EL (cell line): ENCODE measurements at places on chromosomes 11 and 22.

DNA sequence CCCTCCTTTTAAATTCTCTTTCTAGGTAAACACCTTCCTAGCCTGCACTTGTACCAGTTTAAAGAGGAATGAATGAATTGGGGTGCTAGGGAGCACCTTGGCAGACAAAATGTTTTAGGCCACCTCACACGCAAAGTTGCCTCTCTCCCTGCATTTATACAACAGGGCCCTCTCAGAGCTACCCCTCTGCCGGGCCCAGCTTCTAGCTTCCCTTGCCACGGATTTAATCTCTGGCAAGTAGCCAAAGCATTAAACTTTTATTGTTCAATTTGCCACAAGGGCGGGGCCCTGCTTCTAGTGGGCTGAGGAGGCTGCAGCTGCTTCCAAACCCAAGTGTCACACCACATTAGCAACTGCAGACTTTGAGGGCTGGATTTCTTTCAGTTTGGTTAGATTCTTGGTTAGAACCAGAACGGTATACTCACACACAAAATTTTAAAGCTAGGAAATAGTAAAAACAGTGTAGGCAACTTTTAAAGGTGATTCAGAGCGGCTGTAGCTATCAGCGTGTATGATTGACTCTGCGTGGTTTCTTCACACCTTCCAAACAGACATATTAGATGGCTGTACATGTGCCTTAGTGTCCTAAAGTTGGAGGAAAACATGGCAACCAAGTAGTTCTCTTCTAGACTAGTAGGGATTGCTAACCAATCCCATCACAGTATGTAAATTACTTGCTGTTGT lies 6.5 kb downstream of the KREMEN1 start:
- DNase-seq: no peak

GRCh38 chr11:2898366-2899079 lies 12.9 kb upstream of the CDKN1C start:
- DNase-seq: peak; percentile 92

GRCh38 chr22:27066856-27067255 lies 409.5 kb downstream of the MIAT start:
- DNase-seq: no peak

DNA sequence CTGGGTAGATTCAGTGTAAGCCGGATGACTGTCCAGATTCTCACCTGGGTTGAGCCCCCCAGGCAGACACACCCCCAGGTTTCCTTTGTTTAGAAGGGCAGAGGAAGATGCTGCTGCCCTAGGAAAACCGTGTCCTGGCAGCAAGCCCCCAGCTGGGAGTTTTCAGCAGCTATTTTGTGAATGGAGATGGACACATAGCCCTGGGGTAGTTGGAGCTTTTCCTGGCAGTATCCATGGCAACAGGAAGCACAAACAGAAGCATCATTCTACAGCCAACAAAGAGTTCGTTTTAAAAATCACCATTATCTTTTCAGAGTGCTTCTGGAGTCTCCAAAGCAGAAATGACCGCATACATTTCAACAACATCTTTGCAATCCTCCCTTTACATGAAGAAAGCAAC lies 245.5 kb downstream of the BRD1 start:
- DNase-seq: no peak

GRCh38 chr11:100735949-100736675 lies 49.0 kb downstream of the ARHGAP42 start:
- DNase-seq: peak; percentile 24

DNA sequence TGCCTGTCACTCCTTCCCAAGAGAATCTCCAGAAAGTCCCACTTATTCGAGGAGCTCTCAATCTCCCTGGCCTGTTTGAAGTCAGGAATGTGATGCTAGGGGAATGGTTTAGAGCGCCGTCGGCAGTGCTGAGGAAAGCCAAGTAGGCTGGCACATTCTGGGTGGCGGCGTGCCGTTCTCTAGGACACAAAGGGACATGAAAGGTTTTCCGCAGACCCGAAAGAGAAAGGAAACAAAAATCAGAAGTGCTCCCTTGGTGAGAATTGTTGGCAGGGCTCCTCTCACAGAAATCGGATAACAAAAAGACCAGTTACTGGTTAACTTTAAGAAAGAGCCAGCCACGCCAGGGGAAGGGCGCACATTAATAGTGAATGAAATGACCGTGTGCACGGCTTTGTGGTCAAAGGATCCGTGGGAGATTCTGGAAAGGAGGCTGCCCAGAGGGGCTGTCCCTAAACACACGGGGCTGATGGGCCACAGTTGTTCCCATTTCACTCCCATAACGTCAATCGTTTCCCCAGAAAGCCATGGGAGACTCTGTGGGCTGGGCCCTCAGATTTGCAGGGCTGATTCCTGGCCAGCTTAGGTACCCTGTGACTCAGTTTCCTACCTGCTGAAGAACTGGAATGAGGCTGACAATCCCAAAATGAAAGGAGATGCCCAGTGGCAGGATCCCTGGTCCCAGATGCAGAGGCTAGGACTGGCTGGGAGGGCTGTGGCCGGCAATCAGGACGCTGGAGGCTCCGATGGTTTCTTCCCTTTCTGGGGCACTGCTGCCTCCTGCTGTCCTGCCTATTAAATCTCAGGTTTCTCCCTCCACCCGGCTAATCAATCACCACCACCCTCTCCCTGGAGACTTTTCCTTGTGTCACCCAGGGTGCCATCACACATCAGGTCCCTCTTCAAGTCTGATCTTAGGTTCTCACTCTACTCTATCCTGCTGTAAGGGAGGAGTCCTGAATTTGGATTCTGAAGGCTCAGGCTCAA lies 82.3 kb downstream of the RCN1 start:
- peak; percentile 77 for DNase-seq

GRCh38 chr11:116687458-116688201 lies 85.2 kb downstream of the BUD13 start:
- no peak for DNase-seq

GRCh38 chr22:45230026-45230721 lies 10.5 kb downstream of the KIAA0930 start:
- no peak for DNase-seq

DNA sequence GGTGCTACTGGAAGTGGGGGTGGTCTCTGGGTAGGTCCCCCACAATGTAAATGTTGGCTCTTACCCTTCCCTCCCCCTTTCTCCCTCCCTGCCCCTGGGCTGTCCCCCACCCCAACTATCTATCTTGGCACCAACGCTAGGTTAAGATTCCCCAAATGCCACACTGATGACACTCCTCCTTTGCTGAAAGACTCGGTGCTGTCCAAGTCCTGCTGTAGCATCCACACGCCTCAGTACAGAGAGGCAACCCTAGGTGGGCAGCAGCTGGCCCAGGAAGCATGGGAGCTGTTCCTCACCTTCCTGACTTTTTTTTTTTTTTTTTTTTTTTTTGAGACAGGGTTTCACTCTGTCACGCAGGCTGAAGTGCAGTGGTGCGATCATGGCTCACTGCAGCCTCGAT lies 3.4 kb upstream of the KCTD17 start:
- DNase-seq: peak; percentile 35

- DNase-seq: no peak
Measured at GRCh38 chr11:45890886-45891550, 5.6 kb downstream of the MAPK8IP1 start.

GRCh38 chr22:36619797-36620399 lies 83.7 kb downstream of the CACNG2 start:
- DNase-seq: no peak

GRCh38 chr11:73402834-73403185 lies 26.6 kb downstream of the RELT start:
- DNase-seq: no peak

- DNase-seq: no peak
Measured at GRCh38 chr11:126457817-126458216, 102.3 kb downstream of the ST3GAL4 start.

DNA sequence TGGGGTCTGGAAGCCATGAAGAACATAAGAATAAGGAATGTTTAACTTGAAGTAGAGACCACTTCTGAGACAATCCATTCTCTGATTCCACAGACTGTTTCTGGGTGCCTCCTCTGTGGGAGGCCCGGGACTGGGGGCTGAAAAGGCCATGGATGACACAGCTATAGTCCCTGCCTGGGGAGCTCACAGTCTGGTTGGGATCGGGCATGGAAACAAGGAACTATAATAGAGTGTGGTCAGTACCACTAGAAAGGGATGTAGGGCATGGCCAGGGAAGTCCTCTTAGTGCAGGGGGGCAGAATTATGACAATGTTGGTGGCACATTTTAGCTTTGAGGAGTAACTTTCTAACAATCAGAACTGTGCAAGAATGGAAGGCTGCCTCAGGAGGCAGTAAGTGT lies 9.2 kb upstream of the KCNE3 start:
- no peak for DNase-seq

DNA sequence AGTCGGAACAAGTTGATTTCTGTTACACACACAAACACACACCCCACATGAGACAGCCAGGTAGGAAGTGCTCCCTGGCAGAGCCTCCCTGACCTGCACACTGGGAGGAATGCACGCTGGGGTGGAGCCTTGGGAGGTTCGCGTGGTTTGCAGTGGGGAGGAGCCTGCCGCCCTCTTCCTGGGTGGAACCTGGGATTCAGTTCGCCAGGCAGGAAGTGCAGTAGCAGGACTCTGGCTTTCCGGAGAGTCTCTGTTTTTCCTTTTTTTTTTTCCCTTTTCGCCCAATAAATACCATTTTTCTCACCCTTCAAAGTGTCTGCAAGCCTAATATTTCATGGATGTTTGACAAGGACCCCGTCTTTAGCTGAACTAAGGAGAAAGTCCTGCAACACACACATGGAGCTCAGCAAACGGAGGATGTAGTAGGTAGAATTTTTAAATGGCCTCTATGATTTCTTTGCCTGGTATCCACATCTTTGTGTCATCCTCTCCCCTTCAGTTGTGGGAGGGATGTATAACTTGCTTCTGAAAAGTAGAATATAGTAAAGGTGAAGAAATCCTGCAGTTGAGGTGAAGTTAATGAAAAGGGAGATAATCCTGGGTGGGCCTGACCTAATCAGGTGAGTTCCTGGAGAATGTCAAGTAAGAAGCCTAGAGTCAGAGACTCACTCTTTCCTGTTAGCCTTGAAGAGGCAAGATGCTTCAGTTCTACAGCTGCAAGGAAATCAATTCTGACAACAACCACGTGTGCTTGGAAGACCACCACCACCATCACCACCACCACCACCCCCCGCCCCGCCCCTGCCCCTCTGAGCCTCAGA lies 72.9 kb downstream of the PIWIL4 start:
- no peak for DNase-seq

DNA sequence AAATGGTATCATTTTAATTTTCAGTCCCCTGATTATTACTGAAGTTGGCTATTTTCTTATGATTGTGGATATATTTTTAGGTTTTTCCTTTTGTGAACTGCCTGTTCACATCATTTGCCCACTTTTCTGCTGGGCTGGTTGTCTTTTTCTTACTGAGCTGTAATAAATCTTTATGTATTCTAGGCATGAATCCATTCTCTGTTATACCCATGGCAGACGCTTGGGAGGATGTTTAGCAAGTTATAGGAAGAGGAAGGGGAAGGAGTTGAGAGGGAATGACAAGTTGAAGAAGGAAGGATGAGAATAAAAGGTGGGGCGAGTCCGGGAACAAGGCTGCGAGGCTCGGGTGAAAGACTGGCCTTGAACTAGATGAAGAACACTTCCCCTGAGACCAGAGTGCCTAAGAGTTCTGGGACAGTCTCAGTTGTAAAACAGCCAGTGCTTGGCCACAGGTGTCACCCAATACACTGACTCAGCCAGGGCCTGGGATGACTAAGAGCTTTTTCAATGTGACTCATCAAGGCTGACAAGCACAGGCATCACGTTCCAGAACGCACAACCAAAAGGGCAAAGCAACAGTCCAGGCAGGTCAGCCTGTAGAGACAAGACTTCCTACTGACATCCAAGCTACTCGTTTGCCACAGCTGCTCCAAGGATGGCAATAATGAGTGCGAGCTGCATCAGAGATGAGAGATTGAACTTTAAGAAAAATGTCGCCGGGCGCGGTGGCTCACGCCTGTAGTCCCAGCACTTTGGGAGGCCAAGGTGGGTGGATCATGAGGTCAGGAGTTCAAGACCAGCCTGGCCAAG lies 35.2 kb downstream of the LRFN4 start:
- peak; percentile 97 for DNase-seq

DNA sequence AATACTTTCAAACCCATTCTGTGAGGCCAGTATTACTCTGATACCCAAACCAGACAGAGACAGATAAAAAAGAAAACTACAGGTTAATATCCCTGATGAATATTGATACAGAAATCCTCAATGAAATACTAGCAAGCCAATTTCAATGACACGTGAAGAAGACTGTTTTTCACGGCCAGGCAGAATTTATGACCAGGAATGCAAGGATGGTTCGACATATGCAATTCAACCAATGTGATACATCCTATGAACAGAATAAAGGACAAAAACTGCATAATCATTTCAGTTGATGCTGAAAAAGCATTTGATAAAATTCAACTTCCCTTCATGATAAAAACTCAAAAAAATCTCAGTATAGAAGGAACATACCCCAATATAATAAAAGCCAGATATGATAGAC lies 44.5 kb downstream of the SLC22A24 start:
- no peak for DNase-seq

- DNase-seq: no peak
Measured at GRCh38 chr11:78187366-78188285, 800 bp downstream of the KCTD21 start.

GRCh38 chr22:22168190-22168940 lies 76.2 kb upstream of the VPREB1 start:
- DNase-seq: peak; percentile 52

DNA sequence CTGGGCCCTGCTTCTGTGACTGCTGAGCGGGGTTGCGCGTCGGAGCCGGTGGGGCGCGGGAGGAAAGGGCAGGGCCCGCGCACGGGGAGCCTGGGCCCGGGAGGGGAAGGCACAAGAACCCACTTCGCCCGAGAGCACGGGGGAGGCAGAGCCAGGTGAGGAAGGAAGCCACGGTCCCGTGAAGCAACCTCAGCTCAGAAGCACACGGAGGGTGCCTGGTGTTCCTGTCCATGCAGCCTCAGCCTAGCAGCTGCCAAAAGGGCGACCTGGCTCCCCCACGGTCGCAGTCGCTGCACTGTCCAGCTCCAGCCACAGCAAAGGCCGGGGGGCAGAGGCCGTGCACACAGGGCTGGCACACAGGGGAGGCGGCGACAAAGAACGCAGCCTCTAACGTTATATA lies 9.3 kb upstream of the CDC42BPG start:
- DNase-seq: no peak
